ENCODE measurements at places on chromosomes 13 and 19.
A peak's percentile ranks its signal among the peaks of the same experiment; 100 is the strongest.

- peak; percentile 96 for DNase-seq
These were observed 539 bp downstream of the U2AF1L4 start for GRCh38 chr19:35744430-35745327.

DNA sequence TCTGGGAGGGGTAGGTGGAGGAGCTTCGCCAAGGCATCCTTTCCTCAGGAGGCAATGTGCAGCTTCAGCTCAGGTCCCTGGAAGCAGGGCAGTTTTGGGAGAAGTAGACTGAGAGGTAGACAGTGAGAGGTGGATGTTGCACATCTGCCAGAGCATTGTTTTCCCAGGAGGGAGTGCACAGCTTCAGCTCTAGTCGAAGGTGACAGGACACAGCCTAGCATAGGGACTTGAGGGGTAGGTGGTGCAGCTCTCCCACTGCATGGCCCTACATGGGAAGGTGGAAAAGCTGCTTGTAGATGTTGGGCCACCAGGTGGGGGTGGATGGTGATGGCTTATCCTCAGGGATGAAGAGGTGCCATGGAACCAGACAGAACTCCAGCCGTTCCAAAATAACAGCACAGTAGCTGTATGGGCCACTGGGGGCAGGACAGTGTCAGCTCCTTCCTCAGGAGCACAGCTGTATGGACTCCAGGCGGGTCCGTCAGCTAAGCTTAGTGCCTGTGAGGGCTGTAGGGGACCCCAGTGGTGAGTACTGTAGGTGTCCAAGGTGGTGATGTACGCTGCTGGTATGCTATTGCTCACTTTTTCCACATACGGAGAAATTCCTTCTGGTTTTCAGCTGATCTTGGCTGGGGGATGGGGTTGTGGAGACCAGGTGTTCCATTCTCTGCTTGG is 17.4 kb upstream of the ZNF543 start:
- DNase-seq: no peak

- no peak for DNase-seq
These were observed 5.2 kb downstream of the CHAMP1 start for GRCh38 chr13:114319441-114319913.

DNA sequence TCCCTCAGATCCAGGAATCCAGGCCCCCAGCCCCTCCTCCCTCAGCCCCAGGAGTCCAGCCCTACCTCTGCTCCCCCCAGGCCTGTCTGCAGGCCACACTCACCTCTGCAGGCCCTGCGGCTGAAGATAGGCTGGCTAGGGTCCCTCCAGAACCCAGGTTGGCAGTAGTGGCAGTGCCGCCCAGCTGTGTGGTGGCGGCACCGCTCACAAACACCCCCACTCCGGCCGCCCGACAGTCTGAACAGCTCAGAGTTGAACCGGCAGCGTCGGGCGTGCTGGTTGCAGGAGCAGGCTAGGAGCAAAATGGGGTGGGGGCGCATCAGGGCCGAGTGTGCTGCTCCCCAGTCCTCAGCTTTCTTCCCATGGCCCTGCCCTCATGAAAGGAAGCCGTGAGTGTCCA is 8.3 kb downstream of the NTN5 start:
- DNase-seq: no peak

DNA sequence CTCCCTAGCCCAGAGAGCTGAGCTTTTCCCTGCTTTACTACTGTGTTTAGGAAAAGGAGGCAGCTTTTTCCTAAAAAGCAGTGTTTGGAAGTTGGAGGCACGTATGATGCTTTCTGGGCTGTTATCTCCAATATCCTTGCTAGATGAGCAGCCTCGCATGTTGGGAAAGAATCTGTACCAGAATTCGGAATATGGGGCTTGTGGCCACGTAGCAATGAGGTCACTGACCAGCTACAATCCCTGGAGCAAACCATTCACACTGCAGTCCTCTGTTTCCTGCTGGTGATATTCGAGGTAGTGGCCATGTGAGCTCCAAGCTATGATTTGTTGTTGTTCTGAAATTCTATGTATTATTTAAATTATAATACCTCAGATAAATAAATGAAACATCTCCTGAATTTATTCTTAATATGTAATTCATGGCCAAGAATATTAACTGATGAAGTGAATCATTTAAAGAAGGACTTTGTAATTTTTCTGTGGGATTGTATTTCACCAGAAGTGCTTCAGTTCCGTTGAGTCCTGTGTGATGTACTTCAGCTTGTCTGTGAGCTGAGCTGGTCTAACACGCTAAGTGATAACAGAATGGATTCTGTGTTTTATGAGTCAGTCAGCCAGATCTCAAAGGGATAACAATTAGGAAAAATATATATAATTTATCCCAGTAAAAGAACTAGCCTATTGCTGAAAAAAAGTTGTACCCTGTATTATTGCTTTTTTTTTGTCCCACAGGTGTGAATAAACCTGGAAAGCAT is 319.5 kb downstream of the SHISA2 start:
- DNase-seq: no peak

GRCh38 chr19:15304140-15304705 is 28.1 kb downstream of the BRD4 start:
- no peak for DNase-seq

DNA sequence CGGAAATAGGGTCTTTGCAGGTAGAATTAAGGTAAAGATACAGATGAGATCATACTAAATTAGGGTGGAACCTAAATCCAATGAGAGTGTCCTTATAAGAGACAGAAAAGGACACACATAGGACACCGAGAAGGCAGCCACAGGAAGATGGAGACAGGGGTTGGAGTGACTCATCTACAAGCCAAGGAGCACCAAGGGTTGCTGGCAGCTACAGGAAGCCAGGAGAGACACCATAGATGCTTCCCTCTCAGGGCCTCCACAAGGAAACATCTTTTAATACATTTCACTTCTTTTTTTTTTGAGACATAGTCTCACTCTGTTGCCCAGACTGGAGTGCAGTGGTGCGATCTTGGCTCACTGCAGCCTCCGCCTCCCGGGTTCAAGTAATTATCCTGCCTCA is 10.1 kb downstream of the TMEM143 start:
- no peak for DNase-seq

- DNase-seq: no peak
These were observed 196.3 kb upstream of the TMTC4 start for GRCh38 chr13:100870898-100871297.

- peak; percentile 75 for DNase-seq
These were observed 58.9 kb upstream of the TM9SF2 start for GRCh38 chr13:99442273-99442895.

- DNase-seq: peak; percentile 7
These were observed 8.9 kb downstream of the IGFL3 start for GRCh38 chr19:46115396-46116106.

Measured in inflammatory macrophage (primary cell).